ENCODE measurements at places on chromosomes 4 and X.
A peak's percentile ranks its signal among the peaks of the same experiment; 100 is the strongest.

DNA sequence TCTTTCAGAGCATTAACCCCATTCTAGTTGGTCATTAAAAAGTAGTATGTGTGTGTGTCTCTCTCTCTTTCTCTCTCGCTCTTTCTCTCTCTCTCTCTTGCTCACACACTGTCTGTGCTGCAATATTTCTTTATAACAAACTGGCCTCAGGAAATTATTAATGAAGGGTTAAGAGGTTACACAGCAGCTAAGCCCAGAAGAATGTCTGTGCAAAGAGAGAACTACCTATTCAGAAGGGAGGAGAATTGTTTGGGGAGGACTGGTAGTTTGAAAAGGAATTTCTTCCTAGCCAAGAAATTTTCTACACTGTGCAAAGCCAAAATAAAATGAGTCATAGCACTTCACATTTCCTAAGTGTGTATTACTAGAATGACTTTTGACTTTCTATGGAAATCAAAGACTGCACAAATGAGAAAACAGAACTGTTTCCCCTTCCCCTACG, 22.2 kb downstream of the PDGFC start:
- DNase-seq: peak; percentile 80
- H3K4me3 ChIP-seq: peak overlapping the region; percentile 51
- H3K27ac ChIP-seq: peak overlapping the region; percentile 96
- no peaks in the 10 kb centered on the region for H3K36me3 ChIP-seq
- peaks cover 78% of the 10 kb centered on the region for H3K4me1 ChIP-seq

DNA sequence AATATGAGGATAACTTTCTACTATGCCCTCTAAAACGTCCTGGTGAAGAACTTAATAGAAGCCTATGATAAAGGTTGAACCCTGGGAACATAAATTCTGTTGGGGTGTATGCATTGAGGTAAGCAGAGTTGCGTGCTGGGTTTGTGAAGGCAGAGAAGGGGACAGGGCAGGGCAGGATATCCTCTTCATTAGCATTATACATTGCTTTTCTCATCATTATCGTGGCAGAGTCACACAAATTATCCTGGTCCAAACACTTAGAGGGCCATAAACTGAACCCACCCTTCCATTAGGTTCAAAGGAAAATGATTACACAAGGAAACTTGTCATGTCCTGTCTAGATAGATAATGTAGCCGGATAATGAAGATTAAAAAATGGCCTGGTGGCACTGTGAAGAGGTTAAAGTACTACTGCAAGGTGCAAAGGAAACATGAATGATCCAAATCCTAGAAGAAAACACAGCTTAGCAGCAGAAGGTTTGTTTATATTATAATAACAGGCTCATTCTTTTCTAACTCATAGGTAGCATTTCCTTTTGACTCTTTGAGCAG, 189.1 kb downstream of the SPCS3 start:
- no peaks in the 10 kb centered on the region for H3K36me3 ChIP-seq
- H3K27me3 ChIP-seq: no peaks in the 10 kb centered on the region
- no peak for DNase-seq
- H3K4me3 ChIP-seq: no peak overlapping the region
- H3K4me1 ChIP-seq: no peaks in the 10 kb centered on the region

DNA sequence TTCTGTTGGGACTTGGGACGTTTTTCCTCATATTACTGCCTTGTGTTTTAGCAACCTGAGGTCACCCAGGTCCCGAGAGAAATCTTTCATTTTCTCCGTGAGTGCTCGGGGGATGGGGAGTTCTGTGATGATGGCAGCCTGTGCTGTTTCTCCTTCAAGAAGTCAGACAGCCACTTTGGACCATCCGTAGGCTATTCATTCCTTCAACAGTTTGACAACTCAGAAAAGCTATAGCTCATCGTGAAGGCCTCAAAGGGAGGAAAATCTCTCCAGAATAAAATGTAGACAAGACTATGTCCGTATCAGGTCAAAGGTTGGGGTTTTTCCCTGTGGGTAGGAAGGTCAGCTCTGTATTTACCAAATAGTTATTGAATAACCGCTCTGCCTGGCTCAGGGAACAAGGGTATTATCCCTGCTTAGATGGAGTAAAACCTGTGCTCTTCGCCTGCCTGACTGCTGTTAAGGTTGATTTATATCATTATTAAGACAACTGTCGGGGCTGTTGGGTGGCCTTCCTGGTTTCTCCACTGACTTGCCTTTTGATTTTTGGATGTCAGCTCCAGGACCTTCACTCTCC, 36.6 kb downstream of the FAM114A1 start:
- H3K36me3 ChIP-seq: peaks cover 20% of the 10 kb centered on the region
- no peaks in the 10 kb centered on the region for H3K4me1 ChIP-seq
- no peak for DNase-seq
- no peak overlapping the region for H3K4me3 ChIP-seq

GRCh38 chrX:21408307-21408706, 34.1 kb downstream of the CNKSR2 start:
- no peak overlapping the region for H3K4me3 ChIP-seq
- no peak overlapping the region for H3K27ac ChIP-seq
- H3K36me3 ChIP-seq: no peaks in the 10 kb centered on the region
- no peak for DNase-seq
- H3K27me3 ChIP-seq: peaks cover 47% of the 10 kb centered on the region

- no peaks in the 10 kb centered on the region for H3K27me3 ChIP-seq
- peak overlapping the region; percentile 14 for H3K4me3 ChIP-seq
- peak; percentile 69 for DNase-seq
- H3K27ac ChIP-seq: peak overlapping the region; percentile 85
Measured at GRCh38 chr4:125187226-125188176, 127.3 kb upstream of the FAT4 start.

- DNase-seq: no peak
- H3K36me3 ChIP-seq: no peaks in the 10 kb centered on the region
- H3K4me1 ChIP-seq: no peaks in the 10 kb centered on the region
- H3K27ac ChIP-seq: no peak overlapping the region
- H3K27me3 ChIP-seq: peaks cover 82% of the 10 kb centered on the region
- H3K4me3 ChIP-seq: no peak overlapping the region
Measured at GRCh38 chrX:56618323-56618722, 54.9 kb downstream of the UBQLN2 start.

- no peaks in the 10 kb centered on the region for H3K4me1 ChIP-seq
- peaks cover 11% of the 10 kb centered on the region for H3K27me3 ChIP-seq
- H3K4me3 ChIP-seq: no peak overlapping the region
- no peak for DNase-seq
- no peak overlapping the region for H3K27ac ChIP-seq
Measured at GRCh38 chr4:27085396-27085795, 224.8 kb downstream of the STIM2 start.

DNA sequence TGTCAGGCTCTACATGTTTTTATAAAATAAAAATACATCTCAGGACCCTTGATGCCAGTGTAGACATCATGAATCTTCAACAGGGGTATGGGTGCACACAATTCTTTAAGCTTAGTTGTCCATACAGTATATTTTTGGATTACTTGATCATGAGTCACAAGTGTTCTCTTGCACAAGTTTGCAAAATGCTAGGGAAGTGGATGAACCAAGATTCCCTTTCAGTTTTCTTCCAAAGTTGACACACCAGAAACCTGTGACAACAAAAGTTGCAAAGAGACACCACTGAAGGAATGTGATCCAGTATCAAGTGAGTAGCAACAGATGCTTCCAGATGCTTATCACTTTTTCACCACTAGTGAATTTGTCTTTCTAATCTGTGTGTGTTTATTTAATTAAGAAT, 1021.2 kb downstream of the PCDH7 start:
- H3K27me3 ChIP-seq: no peaks in the 10 kb centered on the region
- H3K4me3 ChIP-seq: no peak overlapping the region
- H3K4me1 ChIP-seq: no peaks in the 10 kb centered on the region
- H3K36me3 ChIP-seq: no peaks in the 10 kb centered on the region
- no peak overlapping the region for H3K27ac ChIP-seq

- H3K4me3 ChIP-seq: no peak overlapping the region
- peaks cover 14% of the 10 kb centered on the region for H3K27me3 ChIP-seq
- no peaks in the 10 kb centered on the region for H3K4me1 ChIP-seq
- peak; percentile 59 for DNase-seq
- no peaks in the 10 kb centered on the region for H3K36me3 ChIP-seq
- no peak overlapping the region for H3K27ac ChIP-seq
Measured at GRCh38 chrX:15356444-15356843, 21.1 kb upstream of the PIGA start.

DNA sequence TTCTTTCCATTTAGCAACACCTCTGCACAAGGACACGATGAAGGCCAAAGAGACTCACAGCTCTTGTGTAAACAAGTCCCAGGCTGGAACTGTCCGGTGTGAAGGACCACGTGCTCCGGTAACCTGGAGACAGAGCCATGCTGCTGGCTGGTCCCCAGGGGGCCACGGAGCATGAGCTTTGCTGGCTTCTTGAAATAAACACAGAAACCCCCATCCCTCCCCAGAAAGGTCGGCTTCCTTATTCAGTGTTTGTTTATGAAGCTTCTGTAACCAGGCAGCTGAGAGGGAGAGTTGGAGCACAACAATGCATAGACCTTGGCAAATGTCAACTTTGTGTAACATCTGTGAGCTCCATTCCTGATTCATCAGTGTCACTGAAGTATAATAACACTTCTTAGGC, 109.4 kb downstream of the GPR143 start:
- H3K4me3 ChIP-seq: no peak overlapping the region
- peaks cover 7% of the 10 kb centered on the region for H3K36me3 ChIP-seq
- H3K4me1 ChIP-seq: no peaks in the 10 kb centered on the region
- no peak overlapping the region for H3K27ac ChIP-seq

GRCh38 chr4:24219209-24219608, 329.4 kb upstream of the PPARGC1A start:
- peak overlapping the region; percentile 23 for H3K4me3 ChIP-seq
- DNase-seq: peak; percentile 54
- no peaks in the 10 kb centered on the region for H3K36me3 ChIP-seq
- H3K4me1 ChIP-seq: peaks cover 13% of the 10 kb centered on the region

- no peak overlapping the region for H3K4me3 ChIP-seq
- H3K27me3 ChIP-seq: no peaks in the 10 kb centered on the region
- H3K36me3 ChIP-seq: no peaks in the 10 kb centered on the region
Measured at GRCh38 chr4:36574816-36575215, 293.4 kb downstream of the DTHD1 start.

DNA sequence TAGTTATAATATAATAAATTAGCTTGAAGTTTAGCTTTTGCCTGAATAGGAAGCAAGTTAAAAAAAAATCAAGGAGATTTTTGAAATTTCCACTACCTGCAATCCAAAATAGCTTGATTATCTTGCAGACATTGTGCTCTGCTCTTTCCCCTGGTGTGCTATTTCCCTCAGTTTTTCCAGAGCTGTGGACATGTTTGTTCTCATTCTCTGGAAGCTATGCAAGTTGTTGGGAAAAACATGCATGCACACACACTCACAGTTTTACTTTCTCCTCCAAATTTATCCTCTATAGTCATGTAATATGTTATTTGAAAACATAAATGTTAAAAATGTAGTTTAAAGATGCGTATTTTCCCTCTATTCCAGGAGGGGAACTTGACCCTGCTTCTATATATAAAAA, 225.8 kb upstream of the ARSJ start:
- H3K27me3 ChIP-seq: no peaks in the 10 kb centered on the region
- no peaks in the 10 kb centered on the region for H3K36me3 ChIP-seq
- H3K4me3 ChIP-seq: no peak overlapping the region
- no peak for DNase-seq
- H3K27ac ChIP-seq: no peak overlapping the region

DNA sequence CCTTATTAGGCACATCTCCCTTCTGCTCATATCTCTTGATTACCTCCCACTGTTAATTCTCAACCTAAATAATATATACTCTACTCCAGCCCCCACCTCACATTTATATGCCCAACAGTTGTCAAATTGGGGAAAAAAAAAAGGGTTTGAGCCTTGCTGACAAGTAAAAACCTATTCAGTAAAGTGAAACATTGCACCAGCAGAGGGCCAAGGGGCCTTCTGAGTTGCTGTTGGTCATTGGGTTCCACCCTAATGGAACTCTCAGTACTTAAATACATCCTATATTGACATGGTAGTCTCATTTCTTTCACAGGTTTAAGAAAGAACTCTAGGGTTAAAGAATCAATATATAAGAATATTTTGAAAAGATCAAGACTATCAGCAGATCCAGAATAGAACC, 362.2 kb downstream of the SMARCA1 start:
- no peaks in the 10 kb centered on the region for H3K27me3 ChIP-seq
- no peak overlapping the region for H3K27ac ChIP-seq
- H3K36me3 ChIP-seq: no peaks in the 10 kb centered on the region
- no peak overlapping the region for H3K4me3 ChIP-seq
- no peak for DNase-seq

DNA sequence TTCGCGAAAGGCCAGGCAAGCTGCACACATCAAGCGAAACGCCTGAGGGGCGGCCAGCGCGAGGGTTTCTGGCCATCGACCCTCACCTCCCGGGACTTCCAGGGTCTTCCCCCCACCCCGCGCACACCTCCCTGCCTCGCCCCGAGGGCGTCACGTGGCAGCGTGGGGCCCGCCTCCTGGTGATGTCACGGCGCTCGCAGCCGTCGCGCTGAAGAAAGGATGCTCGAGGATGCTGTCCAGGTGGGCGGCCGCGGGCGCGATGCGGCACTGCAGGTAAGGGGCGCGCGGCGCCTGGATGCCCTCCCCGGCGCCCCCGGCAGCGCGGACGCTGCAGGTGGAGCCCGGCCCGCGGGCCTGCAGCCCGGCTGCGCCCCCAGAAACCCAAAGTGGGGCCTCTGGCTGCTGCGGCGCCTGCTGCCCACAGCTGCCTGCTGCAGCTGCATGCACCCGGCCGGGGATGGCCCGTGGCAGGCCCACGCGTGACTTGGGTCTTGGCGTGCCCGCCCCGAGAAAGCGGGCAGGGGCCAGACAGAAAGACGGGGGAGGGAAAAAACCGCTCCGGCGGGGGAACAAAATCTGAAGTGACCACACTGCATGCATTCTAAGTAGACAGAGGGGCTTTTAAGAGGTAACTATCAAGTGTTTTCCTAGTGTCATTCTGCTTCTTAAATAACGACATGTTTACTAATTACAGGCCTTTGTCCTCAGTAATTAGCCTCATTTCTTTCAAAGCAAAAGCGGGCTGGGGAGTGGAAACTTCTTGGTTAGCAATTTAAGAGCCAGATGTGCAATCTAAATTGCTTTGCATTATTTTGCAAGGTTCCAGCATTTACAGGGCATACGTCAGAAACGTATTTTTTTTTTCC, 1.7 kb downstream of the CLCN4 start:
- H3K4me3 ChIP-seq: peak overlapping the region; percentile 74
- peak overlapping the region; percentile 54 for H3K27ac ChIP-seq
- peaks cover 7% of the 10 kb centered on the region for H3K4me1 ChIP-seq
- no peaks in the 10 kb centered on the region for H3K36me3 ChIP-seq
- peak; percentile 29 for DNase-seq
- peaks cover 16% of the 10 kb centered on the region for H3K27me3 ChIP-seq

- no peaks in the 10 kb centered on the region for H3K27me3 ChIP-seq
- peaks cover 4% of the 10 kb centered on the region for H3K36me3 ChIP-seq
- peaks cover 44% of the 10 kb centered on the region for H3K4me1 ChIP-seq
Measured at GRCh38 chrX:150198776-150199175, 164.3 kb upstream of the MAMLD1 start.

DNA sequence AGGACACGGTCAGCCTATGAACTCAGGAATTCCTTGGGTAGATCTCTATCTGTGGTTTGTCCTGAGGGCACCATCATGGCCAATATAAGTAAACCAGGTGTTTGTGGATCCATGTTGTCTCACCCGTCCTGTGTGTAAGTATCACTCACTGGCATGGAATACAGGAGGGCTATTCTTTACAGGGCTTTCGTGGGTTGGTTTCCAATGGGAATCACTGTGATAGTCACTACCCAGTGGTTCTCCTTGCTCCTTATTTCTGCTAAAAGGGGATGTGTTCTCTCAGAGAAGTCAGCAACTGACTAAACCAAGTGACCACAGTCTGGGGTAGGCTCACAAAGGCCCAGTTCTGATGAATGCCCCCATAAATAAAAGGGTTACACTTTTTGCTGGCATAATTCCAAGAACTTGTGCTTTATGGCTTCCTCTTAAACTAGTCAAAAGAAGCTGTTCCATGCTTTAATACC, 236.7 kb upstream of the JADE1 start:
- DNase-seq: no peak
- peaks cover 33% of the 10 kb centered on the region for H3K4me1 ChIP-seq
- H3K27ac ChIP-seq: peak overlapping the region; percentile 83
